ENCODE measurements at places on chromosomes 4 and X. TPM values are rescaled to one million over a fixed set of nuclear protein-coding genes. Genes with fewer than 3 reads are reported as not detected.
A peak's percentile ranks its signal among the peaks of the same experiment; 100 is the strongest.

DNA sequence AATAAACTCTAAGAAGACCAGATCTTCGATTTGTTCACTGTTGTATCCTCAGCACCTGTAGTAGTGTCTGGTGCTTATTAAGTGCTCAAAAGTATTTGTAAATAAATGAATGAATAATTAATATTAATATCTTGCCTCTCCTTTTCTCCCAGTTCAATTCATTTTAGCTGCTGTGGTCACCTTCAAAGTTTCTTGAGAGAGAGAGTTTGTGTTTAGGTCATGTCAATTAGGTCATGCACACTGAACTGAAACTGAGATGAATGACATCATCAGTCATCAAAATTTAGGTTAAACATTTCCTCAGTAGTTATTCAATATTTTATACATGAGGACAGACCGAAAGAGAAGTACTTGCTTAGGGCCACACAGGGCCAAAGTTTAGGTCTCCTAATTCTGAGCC lies 73.5 kb downstream of the ANXA3 start:
- no peak overlapping the region for H3K4me3 ChIP-seq
- no peaks in the 10 kb centered on the region for H3K27me3 ChIP-seq
- no peak overlapping the region for H3K27ac ChIP-seq
- H3K4me1 ChIP-seq, result no peaks in the 10 kb centered on the region

DNA sequence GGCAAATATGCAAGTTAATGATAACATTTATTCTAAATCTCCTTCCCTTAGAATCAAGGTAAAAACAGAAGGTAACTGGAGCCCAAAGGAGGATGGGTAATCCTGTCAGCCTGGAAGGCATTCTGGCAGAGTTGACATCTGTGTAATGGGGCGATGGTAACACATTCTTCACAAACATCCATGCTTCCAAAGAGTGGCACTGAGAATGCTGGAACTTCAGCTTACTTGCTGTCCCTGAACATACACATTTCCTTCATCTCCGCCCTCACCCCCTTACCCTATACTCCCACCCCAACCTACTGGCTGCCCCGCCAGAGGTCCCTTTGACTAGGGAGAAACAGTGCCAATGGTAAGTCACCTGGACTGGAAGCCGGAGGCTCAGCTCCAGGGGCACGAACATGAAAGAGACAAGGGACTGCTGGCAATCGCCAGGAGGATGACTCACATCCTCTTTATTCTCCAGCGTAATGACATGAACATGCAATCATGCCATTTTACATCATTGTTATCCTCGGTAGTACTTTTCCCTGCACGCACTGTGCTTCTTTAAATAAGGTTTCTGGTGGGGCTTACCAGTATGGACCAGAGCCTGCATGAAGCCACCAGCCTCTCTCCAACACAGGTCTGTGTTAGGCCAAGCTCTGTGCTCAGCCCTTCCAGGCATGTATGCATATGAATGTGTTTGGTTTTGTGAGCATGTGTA lies 694.2 kb upstream of the TENM3 start:
- H3K27ac ChIP-seq, result no peak overlapping the region
- peak; percentile 7 for DNase-seq
- H3K27me3 ChIP-seq, result no peaks in the 10 kb centered on the region
- no peaks in the 10 kb centered on the region for H3K4me1 ChIP-seq
- H3K36me3 ChIP-seq, result no peaks in the 10 kb centered on the region

DNA sequence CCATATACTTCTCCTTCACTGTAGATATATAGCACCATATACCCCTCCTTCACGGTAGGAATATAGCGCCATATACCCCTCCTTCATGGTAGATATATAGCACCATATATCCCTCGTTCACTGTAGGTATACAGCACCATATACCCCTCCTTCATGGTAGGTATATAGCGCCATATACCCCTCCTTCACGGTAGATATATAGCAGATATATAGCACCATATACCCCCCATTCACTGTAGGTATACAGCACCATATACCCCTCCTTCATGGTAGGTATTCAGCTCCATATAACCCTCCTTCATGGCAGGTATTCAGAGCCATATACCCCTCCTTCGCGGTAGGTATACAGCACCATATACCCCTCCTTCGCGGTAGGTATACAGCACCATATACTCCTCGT lies 12.5 kb downstream of the SNX25 start:
- no peak overlapping the region for H3K27ac ChIP-seq
- no peak for DNase-seq
- H3K36me3 ChIP-seq, result no peaks in the 10 kb centered on the region
- no peaks in the 10 kb centered on the region for H3K27me3 ChIP-seq
- no peak overlapping the region for H3K4me3 ChIP-seq

GRCh38 chr4:174358410-174358809 lies 74.7 kb downstream of the CEP44 start:
- no peak for DNase-seq
- H3K4me1 ChIP-seq, result no peaks in the 10 kb centered on the region
- H3K4me3 ChIP-seq, result no peak overlapping the region

DNA sequence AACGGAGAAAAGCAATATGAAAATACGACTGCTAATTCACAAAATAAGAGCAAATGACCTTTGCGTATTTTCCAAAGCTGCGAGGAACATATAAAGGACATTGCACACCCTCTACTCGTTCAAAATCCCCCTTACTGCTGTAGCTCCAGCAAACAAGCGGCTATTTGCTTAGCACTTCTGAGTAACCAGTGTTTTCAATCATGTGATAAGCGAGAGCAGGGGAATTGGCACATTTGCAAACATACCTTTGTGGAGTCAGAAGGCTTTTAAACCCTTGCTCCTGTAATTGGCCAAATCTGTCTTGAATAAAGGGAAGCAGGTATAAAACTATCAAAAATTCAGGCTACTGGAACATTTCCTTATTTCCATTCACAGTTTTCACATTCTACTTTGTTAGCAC lies 610.2 kb downstream of the UBE2NL start:
- no peak overlapping the region for H3K27ac ChIP-seq
- no peaks in the 10 kb centered on the region for H3K4me1 ChIP-seq
- no peaks in the 10 kb centered on the region for H3K27me3 ChIP-seq
- DNase-seq, result no peak
- H3K36me3 ChIP-seq, result no peaks in the 10 kb centered on the region

GRCh38 chrX:120244735-120245498 lies 5.7 kb upstream of the ZBTB33 start:
- no peaks in the 10 kb centered on the region for H3K36me3 ChIP-seq
- peaks cover 11% of the 10 kb centered on the region for H3K4me1 ChIP-seq
- peak; percentile 62 for DNase-seq
- peak overlapping the region; percentile 56 for H3K27ac ChIP-seq

DNA sequence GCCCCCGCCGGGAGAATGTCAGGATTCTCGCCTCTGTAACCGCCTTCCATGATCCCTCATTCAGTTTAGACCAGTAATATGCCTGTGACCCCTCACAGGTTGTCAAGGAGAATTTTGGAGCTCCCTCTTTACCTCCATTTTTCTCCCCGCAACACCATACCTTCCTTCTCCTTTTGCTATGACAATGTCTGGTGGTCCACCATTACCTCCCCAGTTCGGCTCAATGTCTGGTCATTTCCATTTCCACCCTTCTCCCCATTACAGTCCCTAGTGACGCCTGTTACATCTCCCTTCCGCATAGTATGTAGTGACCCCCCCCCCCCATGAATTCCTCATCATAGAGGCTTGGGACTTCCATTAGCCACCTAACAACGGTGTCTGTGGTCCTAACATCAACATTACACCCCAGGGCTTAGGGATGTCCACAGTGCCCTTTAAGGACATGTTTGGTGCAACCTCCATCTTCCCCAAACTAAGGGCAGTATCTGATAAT lies 700 bp downstream of the ARAF start:
- no peak for DNase-seq
- H3K36me3 ChIP-seq, result no peaks in the 10 kb centered on the region
- H3K4me1 ChIP-seq, result peaks cover 4% of the 10 kb centered on the region
- H3K27ac ChIP-seq, result peak overlapping the region; percentile 94
- peak overlapping the region; percentile 75 for H3K4me3 ChIP-seq

DNA sequence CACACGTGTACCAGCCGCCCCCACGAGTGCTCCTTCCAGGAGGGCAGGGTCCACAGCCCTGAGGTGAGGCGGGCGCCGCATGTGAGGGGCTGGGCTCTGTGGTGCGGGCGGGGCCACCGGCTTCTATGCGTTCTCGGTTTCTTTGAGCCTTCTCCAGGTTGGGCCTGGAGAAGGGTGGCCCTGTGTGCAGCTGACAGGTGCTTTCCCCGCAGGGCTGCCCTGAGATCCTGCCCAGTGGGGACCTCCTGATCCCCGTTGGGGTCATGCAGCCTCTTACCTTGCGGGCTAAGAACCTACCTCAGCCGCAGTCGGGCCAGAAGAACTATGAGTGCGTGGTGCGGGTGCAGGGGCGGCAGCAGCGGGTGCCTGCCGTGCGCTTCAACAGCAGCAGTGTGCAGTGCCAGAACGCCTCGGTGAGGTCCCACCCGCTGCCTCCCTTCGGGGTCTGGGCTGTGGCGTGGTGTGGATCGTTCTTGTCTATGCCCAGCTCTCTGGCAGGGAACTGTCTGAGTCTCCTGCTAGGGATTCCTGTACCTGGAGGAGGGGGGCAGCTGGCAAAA lies 6.8 kb downstream of the PLXNA3 start:
- H3K36me3 ChIP-seq, result no peaks in the 10 kb centered on the region
- no peak overlapping the region for H3K4me3 ChIP-seq
- DNase-seq, result no peak
- no peaks in the 10 kb centered on the region for H3K27me3 ChIP-seq

GRCh38 chrX:118632862-118633261 lies 94.5 kb upstream of the IL13RA1 start:
- H3K27me3 ChIP-seq, result no peaks in the 10 kb centered on the region
- H3K36me3 ChIP-seq, result no peaks in the 10 kb centered on the region
- no peak for DNase-seq

DNA sequence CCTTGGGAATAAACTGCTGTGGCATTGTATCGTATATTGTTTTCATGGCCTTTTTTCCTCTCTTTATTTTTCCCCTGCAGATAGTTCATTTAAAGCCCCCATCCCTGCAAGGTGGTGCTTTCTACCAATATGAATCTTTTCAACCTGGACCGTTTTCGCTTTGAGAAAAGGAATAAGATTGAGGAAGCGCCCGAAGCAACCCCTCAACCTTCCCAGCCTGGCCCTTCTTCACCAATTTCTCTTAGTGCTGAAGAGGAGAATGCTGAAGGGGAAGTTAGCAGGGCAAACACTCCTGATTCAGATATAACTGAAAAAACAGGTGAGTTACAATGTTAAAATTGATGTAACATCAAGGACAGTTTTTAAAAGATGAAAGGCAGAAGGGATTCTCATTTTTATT lies 601 bp downstream of the SMARCAD1 start:
- peaks cover 14% of the 10 kb centered on the region for H3K36me3 ChIP-seq
- H3K4me3 ChIP-seq, result peak overlapping the region; percentile 69
- H3K4me1 ChIP-seq, result peaks cover 14% of the 10 kb centered on the region
- no peak for DNase-seq
- H3K27ac ChIP-seq, result peak overlapping the region; percentile 88

DNA sequence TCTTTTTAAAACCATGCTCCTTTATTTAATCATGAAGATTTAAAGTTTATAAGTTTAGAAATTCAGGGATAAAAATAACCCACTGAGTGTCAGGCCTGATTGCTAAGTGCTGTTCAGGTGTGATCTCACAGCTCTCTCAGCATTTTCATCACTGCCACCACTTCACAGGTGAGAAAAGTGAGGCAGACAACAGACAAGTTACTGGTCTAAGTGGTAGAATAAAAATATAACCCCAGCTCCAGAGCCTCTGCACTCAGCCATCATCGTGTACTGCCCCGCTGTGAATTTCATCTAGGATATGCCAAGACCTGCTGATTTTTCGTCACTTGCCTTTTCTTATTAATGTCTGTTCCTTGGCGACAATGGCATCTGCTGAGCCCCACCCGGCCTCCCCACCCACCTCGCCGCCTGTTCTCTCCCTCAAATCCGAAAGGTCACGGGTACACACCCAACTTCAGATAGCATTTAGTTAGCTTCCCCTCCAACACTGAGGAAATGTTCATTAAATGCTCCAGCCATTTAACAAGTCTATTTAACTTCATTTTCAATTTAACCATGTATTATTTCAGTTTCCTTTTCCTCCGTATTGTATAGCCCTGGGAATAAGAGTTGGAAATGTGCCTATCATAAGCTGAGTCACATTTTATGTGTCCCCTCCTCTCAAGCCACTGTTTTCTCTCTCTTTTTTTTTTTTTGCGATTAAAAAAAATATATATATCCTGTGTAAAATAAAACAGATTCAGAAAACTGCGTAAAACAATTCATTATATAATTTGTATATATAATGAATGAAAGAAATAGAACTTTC lies 236.5 kb downstream of the CBR4 start:
- no peaks in the 10 kb centered on the region for H3K4me1 ChIP-seq
- H3K27me3 ChIP-seq, result no peaks in the 10 kb centered on the region
- DNase-seq, result no peak
- no peak overlapping the region for H3K27ac ChIP-seq

DNA sequence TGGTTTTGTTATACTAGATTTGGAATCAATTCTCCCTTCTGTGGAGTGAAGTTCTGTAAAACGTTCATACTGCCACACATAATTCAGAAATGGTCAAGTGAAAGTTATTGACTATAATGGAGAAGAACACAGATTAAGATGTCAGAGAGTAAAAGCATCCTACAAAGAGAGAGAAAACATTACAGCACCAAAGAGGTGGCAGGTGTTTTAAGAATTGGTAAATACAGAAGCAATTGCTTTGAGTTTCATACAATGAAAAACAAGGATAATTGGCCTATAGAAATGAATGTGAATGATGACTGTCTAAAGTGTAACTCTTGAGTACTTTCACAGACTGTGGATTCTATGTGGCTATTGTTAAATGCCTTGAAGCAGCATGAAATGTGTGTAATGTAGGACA lies 435.6 kb upstream of the SMIM31 start:
- DNase-seq, result no peak
- no peaks in the 10 kb centered on the region for H3K27me3 ChIP-seq
- no peak overlapping the region for H3K27ac ChIP-seq
- H3K4me1 ChIP-seq, result no peaks in the 10 kb centered on the region
- H3K36me3 ChIP-seq, result no peaks in the 10 kb centered on the region

GRCh38 chr4:88591787-88592599 lies at the start of gene HERC3:
HERC3 (plus strand) TSS chr4:88592480; CDS start chr4:88605824, 13,344 bp downstream.
- H3K4me3 ChIP-seq, result peak within 1 kb of the TSS; percentile 55
- H3K27me3 ChIP-seq, result peaks cover 3% of the 10 kb centered on the region
- DNase-seq, result no peak

DNA sequence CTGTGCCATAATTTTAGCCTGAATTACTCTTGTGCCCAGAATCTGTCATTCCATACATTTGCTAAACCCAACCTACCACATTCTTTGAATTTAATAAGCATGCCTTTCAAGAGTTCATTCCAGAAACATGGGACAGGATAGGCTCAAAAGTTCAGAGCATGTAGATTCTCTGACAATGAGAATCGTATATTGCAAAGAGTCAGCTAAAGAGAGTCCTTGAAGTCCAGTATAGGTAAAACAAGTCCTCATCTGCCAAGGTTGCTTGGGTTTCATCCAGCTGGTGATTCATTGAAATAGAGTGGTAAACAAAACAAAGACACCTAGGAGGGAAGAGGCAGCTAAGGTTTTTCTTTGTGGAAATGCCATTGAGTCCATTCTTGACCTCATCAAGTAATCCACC lies 249.3 kb upstream of the DIPK2B start:
- DNase-seq, result no peak
- no peak overlapping the region for H3K27ac ChIP-seq
- H3K4me1 ChIP-seq, result no peaks in the 10 kb centered on the region
- no peaks in the 10 kb centered on the region for H3K36me3 ChIP-seq
- no peak overlapping the region for H3K4me3 ChIP-seq
- H3K27me3 ChIP-seq, result no peaks in the 10 kb centered on the region

Gene CCDC120
- total RNA-seq, result 11.0 TPM

Gene ADAMTS3
- 0.39 TPM for total RNA-seq

Gene ASB11
- not detected for total RNA-seq

Gene GRIA2
- total RNA-seq, result not detected

Gene FAM13A
- total RNA-seq, result 5.8 TPM

Gene LDB2
- total RNA-seq, result not detected

Gene C4orf51
- total RNA-seq, result not detected

All from Panc1 (cell line).